ENCODE measurements at places on chromosomes 13 and 19.
A peak's percentile ranks its signal among the peaks of the same experiment; 100 is the strongest.

- H3K36me3 ChIP-seq, result peaks cover 2% of the 10 kb centered on the region
- peak overlapping the region; percentile 65 for H3K27ac ChIP-seq
- H3K27me3 ChIP-seq, result no peaks in the 10 kb centered on the region
Measured at GRCh38 chr19:40055049-40055448, 982 bp downstream of the ZNF780B start.

DNA sequence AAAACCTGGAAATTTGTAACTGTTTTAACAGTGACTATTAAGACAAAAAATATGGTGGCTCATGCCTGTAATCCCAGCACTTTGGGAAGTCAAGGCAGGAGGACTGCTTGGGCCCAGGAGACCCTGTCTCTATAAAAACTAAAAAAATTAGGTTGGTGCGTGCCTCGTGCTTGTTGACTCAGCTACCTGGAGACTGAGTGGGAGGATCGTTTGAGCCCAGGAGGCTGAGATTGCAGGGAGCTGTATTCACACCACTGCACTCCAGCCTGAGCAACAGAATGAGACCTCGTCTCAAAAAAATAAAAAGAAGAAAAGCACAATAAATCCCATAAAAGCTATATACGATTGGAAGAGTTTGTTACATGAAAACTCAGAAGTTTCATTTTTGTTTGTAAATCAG is 23.7 kb downstream of the KLF5 start:
- no peak overlapping the region for H3K27ac ChIP-seq
- no peak overlapping the region for H3K4me3 ChIP-seq

DNA sequence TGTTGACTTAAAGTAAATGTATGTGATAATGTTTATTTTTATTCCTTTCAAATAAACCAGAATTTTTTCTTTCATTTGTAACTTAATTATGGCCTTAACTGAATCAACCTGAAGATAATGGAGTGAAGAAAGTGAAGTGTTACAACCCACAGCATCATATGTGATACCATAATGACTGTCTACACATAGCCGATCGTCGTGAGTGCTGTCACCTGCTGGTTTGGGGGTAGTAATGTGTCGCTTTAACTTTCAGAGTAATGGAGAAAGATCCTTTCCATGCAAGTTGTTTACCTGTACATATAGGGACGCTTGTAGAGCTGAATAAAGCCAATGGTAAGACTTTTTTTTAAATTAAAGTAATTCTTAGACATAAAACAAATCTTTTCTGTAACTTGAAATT is 9.9 kb downstream of the CDC16 start:
- no peak for DNase-seq
- no peak overlapping the region for H3K4me3 ChIP-seq
- H3K36me3 ChIP-seq, result peaks cover 80% of the 10 kb centered on the region

DNA sequence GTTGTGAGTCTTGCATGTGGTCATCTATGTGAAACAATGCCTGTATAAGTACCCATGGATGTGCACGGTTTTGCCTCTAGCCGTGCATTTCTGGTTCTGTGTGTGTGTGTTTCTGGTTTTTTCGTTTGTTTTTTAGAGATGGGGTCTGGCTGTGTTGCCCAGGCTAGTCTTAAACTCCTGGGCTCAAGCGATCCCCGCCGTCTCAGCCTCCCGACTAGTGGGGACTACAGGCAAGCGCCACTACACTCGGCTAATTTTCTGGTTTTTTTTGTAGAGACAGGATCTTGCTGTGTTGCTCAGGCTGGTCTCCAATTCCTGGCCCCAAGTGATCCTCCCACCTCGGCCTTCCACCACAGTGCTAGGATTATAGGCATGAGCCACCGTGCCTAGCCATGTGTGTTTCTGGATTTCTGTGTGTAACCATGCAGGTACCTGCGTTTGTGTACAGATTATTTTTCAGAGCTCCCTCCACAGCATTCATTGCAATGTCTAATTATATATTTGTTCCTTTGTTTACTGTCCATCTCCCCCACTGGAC is 15.9 kb upstream of the FOSB start:
- peaks cover 94% of the 10 kb centered on the region for H3K4me1 ChIP-seq
- H3K27me3 ChIP-seq, result no peaks in the 10 kb centered on the region
- no peak for DNase-seq

- no peaks in the 10 kb centered on the region for H3K4me1 ChIP-seq
- H3K4me3 ChIP-seq, result no peak overlapping the region
- H3K27me3 ChIP-seq, result no peaks in the 10 kb centered on the region
- peaks cover 19% of the 10 kb centered on the region for H3K36me3 ChIP-seq
- no peak for DNase-seq
Measured at GRCh38 chr13:45206340-45206739, 5.5 kb upstream of the KCTD4 start.

DNA sequence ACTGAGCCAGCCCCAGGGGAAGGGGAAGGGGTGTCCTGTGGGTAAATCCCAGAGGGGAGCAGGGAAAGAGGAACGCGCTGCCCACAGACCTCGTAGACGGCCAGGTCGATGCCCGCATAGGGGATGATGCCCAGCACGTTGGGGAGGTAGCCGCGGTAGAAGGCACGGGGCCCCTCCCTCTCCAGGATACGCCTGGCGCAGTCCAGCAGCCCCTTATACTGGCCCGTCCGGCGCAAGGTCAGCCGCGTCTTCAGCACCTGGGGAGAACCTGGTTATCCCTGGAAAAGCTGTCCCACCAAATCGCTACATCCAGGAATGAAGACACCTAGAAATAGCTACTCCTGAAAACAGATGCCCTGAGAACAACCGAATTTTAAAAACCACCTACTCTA is 7.4 kb downstream of the SLC25A23 start:
- peaks cover 10% of the 10 kb centered on the region for H3K36me3 ChIP-seq
- DNase-seq, result no peak
- no peaks in the 10 kb centered on the region for H3K4me1 ChIP-seq
- H3K27ac ChIP-seq, result no peak overlapping the region

- H3K4me1 ChIP-seq, result 0 out of 2 replicates have a peak, but pooled peaks cover 1% of the 10 kb centered on the region
- DNase-seq, result no peak
- H3K36me3 ChIP-seq, result peaks cover 45% of the 10 kb centered on the region
- no peak overlapping the region for H3K27ac ChIP-seq
- no peaks in the 10 kb centered on the region for H3K27me3 ChIP-seq
Measured at GRCh38 chr19:18848878-18849661, 17.3 kb downstream of the UPF1 start.

DNA sequence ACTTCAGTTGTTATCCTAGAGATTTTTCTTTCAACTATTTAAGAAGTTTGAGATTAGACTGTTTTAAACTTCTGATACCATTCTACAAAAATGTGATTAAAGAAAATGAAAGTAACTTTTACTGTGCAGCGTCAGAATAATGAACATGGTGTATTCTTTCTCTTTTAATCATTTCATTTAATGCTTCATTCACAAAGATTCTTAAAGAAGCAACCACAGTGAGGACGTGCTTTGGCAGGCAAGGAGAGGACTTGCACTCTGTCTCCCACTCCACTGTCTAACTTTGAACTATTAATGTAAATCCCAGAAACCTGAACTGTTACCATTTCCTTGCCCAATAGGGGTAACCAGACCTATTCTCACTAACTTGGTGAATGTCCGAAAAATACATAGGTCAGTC is 137.0 kb downstream of the KCNRG start:
- no peak overlapping the region for H3K4me3 ChIP-seq
- H3K27me3 ChIP-seq, result no peaks in the 10 kb centered on the region
- no peaks in the 10 kb centered on the region for H3K36me3 ChIP-seq
- H3K27ac ChIP-seq, result no peak overlapping the region
- H3K4me1 ChIP-seq, result peaks cover 29% of the 10 kb centered on the region

- no peak overlapping the region for H3K4me3 ChIP-seq
- DNase-seq, result no peak
- no peak overlapping the region for H3K27ac ChIP-seq
- H3K27me3 ChIP-seq, result peaks cover 4% of the 10 kb centered on the region
- no peaks in the 10 kb centered on the region for H3K36me3 ChIP-seq
- no peaks in the 10 kb centered on the region for H3K4me1 ChIP-seq
Measured at GRCh38 chr19:46481223-46481848, 10.0 kb upstream of the PNMA8A start.

- H3K36me3 ChIP-seq, result no peaks in the 10 kb centered on the region
- H3K27ac ChIP-seq, result no peak overlapping the region
- H3K27me3 ChIP-seq, result peaks cover 14% of the 10 kb centered on the region
- H3K4me1 ChIP-seq, result peaks cover 37% of the 10 kb centered on the region
Measured at GRCh38 chr19:38990949-38991697, 15.6 kb upstream of the FBXO17 start.

- no peak for DNase-seq
- no peaks in the 10 kb centered on the region for H3K27me3 ChIP-seq
- no peaks in the 10 kb centered on the region for H3K36me3 ChIP-seq
- H3K27ac ChIP-seq, result no peak overlapping the region
Measured at GRCh38 chr13:92225861-92226260, 827.4 kb downstream of the GPC5 start.

GRCh38 chr13:22187329-22187728 is 516.5 kb downstream of the FGF9 start:
- H3K27ac ChIP-seq, result no peak overlapping the region
- no peak for DNase-seq
- H3K27me3 ChIP-seq, result no peaks in the 10 kb centered on the region
- H3K4me1 ChIP-seq, result no peaks in the 10 kb centered on the region

GRCh38 chr19:35032356-35032865 is 2.1 kb downstream of the SCN1B start:
- no peak overlapping the region for H3K27ac ChIP-seq
- DNase-seq, result no peak
- peaks cover 38% of the 10 kb centered on the region for H3K4me1 ChIP-seq
- peaks cover 17% of the 10 kb centered on the region for H3K36me3 ChIP-seq
- no peak overlapping the region for H3K4me3 ChIP-seq

DNA sequence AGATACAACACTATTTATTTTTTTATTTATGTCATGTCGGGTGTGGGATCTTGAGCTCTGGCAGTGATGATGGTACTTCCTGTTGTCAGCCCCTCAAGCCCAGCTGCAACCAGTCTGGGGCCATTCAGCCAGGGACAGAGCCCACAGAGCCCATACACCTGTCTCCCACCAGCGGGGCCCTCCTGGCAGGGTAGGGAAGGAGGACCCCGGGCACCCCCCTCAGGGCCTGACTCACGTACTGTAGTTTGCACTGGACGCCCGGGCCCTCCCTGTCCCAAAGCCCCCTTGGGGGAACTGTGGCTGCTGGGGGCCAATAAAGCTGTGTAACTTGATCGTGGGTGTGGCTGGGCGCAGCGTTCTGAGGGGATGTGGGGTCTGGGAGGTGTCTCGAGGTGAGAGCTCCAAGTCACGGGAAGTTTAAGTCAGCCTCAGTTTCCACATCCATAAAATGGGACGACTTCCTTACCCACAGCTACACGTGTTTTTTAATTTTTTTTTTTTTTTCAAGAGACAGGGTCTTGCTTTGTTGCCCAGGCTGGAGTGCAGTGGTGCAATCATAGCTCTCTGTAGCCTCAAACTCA is 9.5 kb downstream of the ATG4D start:
- no peak overlapping the region for H3K27ac ChIP-seq
- H3K4me3 ChIP-seq, result no peak overlapping the region
- H3K4me1 ChIP-seq, result no peaks in the 10 kb centered on the region
- H3K27me3 ChIP-seq, result no peaks in the 10 kb centered on the region
- DNase-seq, result no peak

All from HepG2 (cell line).